Natural killer cell (primary cell): ENCODE measurements at places on chromosomes 12 and 14.

DNA sequence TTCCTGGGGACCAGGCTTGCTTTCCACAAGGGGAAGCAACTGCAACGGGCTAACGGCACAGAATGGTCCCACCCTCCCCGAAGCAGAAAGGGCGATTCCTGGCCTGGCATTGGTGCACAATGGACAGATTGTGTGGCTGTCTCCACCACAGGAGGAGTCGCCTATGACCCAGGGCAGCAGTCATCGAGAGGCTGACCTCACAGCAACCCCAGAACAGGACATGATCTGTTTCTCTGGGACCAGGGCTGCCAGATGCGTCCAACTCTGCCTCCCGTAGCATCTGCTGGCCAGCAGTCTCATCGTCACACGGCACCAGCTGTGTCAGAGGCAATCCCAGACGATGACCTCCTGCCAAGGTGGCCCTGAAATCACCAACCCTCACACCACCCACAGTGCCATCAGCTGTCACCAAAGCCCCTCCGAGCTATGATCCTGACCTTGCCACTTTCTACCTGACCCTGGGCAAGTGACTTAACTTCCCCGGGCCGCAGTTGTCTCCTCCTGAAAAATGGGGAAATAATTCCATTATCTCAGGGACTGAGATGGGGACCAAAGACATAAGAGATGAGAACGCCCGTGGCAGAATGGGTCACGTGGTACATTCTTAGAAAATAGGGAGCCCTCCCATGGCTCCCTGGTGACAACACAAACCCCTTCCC is 86.7 kb downstream of the CHGA start:
- H3K36me3 ChIP-seq: no peaks in the 10 kb centered on the region
- H3K27me3 ChIP-seq: no peaks in the 10 kb centered on the region
- H3K27ac ChIP-seq: no peak overlapping the region
- H3K4me3 ChIP-seq: no peak overlapping the region

GRCh38 chr12:51424094-51424661 is 453 bp upstream of the SLC4A8 start:
- no peak overlapping the region for H3K27ac ChIP-seq
- peak overlapping the region; percentile 58 for H3K4me3 ChIP-seq
- H3K36me3 ChIP-seq: no peaks in the 10 kb centered on the region
- no peaks in the 10 kb centered on the region for H3K27me3 ChIP-seq

- DNase-seq: no peak
- no peaks in the 10 kb centered on the region for H3K36me3 ChIP-seq
- no peak overlapping the region for H3K27ac ChIP-seq
- H3K27me3 ChIP-seq: no peaks in the 10 kb centered on the region
- no peak overlapping the region for H3K4me3 ChIP-seq
Observed at GRCh38 chr12:117114784-117115183, 15.6 kb upstream of the TESC start.

- no peaks in the 10 kb centered on the region for H3K27me3 ChIP-seq
- no peak for DNase-seq
- H3K36me3 ChIP-seq: no peaks in the 10 kb centered on the region
- no peaks in the 10 kb centered on the region for H3K4me1 ChIP-seq
- H3K27ac ChIP-seq: no peak overlapping the region
- H3K4me3 ChIP-seq: no peak overlapping the region
Observed at GRCh38 chr12:48164451-48164850, 7.1 kb upstream of the ASB8 start.
